Natural killer cell treated with Interleukin-12 subunit alpha and Interleukin-12 subunit beta and Interleukin-15 and Interleukin-18, amount 100 ng/mL, for 72 hours (primary cell): ENCODE measurements at places on chromosomes 16 and 17. TPM values are rescaled to one million over a fixed set of nuclear protein-coding genes. Genes with fewer than 3 reads are reported as not detected.

DNA sequence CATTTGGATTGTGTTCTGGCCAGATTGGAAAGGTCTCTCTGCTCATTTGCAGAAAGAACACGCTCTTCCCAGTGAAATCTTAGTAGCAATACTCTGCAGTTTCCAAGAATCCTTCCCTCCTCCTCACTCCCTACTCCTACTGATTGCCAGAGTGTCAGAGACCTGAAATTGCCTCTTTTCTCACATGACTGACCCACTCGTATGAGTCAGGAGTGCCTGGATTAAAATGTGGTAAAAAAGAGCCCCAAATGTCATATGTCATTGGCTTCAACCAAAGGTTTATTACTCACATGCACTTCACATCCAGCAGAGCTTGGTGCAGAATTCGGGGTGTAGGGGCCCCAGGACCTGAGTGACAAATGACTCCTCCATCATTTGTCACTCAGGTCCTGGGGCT is 39.7 kb upstream of the IRX3 start:
- peaks cover 18% of the 10 kb centered on the region for H3K27me3 ChIP-seq
- no peak for DNase-seq
- H3K27ac ChIP-seq, result no peak overlapping the region
- no peaks in the 10 kb centered on the region for H3K4me1 ChIP-seq
- H3K4me3 ChIP-seq, result no peak overlapping the region

DNA sequence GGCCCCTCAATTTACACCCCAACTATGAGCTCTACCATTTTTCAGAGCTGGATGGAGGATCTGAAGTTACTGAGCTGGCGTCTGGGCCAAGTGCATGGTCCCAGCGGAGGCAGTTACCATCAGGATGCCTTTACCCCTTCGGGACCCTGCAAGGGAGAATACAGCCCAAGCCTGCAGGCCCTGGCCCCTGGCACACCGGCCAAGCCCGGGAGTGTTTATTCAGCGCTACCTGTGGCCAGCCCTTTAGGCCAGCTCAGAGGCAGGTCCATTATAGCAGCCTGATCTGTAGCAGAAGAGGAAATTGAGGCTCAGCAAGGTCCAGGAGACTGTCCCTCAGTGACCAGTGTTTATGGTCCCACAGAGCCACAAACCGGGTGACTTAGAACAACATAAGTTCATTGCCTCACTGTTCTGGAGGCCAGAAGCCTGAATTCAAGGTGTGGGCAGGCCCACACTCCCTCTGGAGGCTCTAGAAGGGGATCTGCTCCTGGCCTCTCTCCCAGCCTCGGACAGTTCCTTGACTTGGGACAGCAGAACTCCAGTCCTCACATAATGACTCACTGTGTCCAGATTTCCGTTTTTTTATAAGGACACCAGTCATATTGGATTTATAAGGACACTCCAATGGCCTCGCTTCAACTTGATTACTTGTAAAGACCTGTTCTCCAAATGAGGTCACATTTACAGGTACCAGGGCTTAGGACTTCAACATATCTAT is 8.8 kb downstream of the SEC14L5 start:
- DNase-seq, result no peak
- no peak overlapping the region for H3K4me3 ChIP-seq
- no peaks in the 10 kb centered on the region for H3K36me3 ChIP-seq
- H3K27me3 ChIP-seq, result peaks cover 8% of the 10 kb centered on the region
- no peak overlapping the region for H3K27ac ChIP-seq

DNA sequence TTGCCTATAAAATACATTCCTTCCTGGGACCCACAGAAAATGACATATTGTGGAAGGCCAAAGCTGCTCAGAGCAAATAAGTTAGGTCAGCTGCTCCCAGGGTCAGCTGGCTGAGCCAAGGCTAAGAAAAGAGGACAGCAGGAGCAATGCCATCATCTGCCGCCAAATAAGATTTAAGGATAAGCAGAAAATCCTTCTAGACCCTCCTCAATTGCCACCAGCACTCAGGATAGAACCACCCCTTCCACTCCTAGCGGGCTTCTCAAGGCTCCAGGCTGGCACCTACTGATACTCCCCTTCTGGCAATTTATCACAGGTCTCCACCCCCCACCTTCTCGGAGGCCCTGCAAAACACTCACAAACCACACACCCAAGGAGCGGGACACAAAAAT is 22.9 kb downstream of the MBTPS1 start:
- H3K4me1 ChIP-seq, result peaks cover 9% of the 10 kb centered on the region
- H3K27me3 ChIP-seq, result no peaks in the 10 kb centered on the region
- H3K36me3 ChIP-seq, result peaks cover 50% of the 10 kb centered on the region
- no peak overlapping the region for H3K4me3 ChIP-seq
- no peak overlapping the region for H3K27ac ChIP-seq
- DNase-seq, result no peak

The SMIM36 gene
- total RNA-seq, result not detected

DNA sequence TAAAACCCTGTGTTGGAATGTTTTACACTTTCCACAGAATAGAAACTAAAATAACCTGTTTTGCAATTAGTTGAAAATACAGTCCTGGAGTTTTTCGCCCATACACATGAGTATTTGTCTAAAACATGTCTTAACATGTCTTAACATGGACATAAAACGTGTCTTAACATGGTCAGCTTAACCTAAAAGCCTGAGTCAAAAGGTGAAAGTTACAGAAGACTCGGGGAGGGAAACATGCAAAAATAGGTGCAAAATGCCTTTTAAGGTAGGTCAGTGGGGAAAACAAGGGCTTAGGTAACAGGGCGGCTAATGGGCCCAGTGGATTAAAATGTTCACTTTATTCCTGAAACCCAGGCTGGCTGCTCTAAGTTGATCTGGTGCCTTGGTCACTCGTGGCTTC is 56.1 kb upstream of the RBL2 start:
- peaks cover 13% of the 10 kb centered on the region for H3K27me3 ChIP-seq
- no peaks in the 10 kb centered on the region for H3K36me3 ChIP-seq
- no peak overlapping the region for H3K27ac ChIP-seq
- peaks cover 8% of the 10 kb centered on the region for H3K4me1 ChIP-seq

- H3K4me1 ChIP-seq, result no peaks in the 10 kb centered on the region
- H3K27me3 ChIP-seq, result peaks cover 7% of the 10 kb centered on the region
- no peak overlapping the region for H3K4me3 ChIP-seq
- DNase-seq, result no peak
- H3K36me3 ChIP-seq, result no peaks in the 10 kb centered on the region
Measured at GRCh38 chr17:6532441-6532885, 23.9 kb downstream of the PITPNM3 start.

The BAHCC1 gene
- 0.52 TPM for total RNA-seq

GRCh38 chr16:31084584-31085302 is 4.0 kb downstream of the PRSS53 start:
- no peaks in the 10 kb centered on the region for H3K27me3 ChIP-seq
- H3K36me3 ChIP-seq, result no peaks in the 10 kb centered on the region
- no peak for DNase-seq
- peaks cover 9% of the 10 kb centered on the region for H3K4me1 ChIP-seq

DNA sequence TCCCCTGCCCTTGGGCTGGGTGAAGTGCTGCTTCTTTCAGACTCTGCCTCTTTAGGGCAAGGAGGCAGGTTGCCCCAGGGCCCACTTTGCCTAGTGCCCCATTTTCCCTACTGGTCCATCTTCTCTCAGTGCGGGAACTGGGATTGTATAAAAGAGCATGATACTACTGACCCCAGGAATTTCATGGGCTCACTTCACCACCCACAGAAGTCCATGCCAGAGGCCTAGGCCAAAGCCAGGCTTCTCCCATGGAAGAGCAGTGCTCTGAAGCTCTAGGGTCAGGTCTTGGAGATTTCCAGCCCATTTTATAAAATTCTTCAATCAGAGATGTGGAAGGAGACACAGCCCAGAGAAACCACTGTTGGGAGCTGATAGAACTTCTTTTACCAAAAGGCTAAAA is 5.7 kb downstream of the CACNG1 start:
- DNase-seq, result peak; percentile 51
- no peak overlapping the region for H3K4me3 ChIP-seq
- no peak overlapping the region for H3K27ac ChIP-seq
- no peaks in the 10 kb centered on the region for H3K4me1 ChIP-seq

DNA sequence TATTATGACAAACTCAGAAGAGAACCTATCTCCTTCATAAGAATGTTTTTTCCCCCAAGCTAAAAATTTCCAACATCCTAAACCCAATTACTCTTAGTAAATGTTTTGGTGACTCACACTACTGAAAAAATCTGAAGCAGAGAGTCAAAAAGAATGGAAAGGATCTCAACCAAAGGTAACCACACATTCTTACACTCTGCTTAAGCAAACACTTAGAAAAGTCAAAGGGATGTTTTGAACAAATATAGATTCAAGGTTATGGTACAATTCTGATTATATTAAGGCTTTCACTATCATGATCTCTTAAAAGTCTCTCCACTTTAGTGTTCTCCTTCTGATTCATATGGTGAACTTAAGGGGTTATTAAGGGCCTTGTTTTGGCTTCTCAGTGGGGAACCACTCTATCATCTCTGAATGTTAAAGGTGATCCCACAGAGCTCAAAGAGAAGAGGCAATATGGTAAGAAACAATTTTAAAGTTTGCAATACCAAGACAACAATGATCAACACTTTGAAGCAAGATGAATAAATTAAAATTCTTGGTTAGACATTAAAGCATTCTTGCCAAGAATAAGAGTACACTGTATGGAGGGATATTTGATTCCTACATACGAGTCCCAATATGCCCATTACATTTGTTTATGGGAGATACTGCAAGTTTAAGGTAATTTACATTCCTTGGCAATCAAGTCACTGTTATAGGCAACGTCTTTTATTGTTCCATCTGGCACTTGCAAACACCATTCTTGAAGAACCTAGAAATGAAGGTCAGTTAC is 69.2 kb downstream of the CDC27 start:
- H3K4me3 ChIP-seq, result no peak overlapping the region
- no peaks in the 10 kb centered on the region for H3K4me1 ChIP-seq
- H3K36me3 ChIP-seq, result no peaks in the 10 kb centered on the region
- no peak overlapping the region for H3K27ac ChIP-seq
- H3K27me3 ChIP-seq, result no peaks in the 10 kb centered on the region
- DNase-seq, result no peak

DNA sequence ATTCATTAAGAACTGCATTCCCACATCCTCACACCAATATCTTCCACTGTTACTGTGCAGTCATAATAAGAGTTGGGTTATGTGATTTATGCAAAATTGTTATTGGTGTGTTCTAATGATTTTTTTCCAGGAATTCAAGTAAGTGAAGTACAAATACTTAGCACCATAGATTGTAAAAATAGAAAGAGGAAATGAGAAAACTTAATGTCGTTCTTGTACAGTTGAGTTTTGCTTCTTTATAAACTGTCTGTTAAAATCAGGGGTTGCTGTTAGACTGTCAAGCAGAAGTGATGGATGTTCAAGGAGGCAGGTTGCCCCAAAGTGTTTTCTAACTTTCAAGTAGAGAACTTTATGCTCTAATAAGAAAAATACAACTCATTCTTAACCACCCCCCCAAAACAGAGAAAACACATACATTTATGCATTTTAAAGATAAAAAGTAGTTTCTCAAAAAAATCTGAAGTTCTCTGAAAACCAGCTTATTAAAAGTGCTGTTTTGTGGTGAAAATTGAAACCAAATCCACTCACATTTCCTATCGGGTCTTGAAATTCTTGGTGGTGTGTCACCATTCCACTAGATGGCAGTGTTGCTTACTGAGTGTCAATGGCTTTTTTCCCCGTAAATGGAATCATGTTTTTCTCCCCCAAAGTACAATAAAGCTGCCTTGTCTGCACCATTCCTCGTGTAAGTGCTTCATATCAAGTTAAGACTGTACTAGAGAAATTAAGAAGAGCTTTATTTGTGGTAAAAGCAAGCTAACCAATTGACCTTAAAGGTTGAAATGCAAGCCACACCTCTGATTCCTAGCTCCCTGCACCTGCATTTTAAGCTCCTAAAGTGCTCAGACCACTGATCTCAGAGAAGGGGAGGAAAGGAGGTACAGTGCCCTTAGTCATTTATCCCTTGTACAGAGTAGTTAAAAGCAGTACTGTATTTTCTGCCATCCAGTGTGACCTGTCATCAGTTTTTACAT is 4.7 kb upstream of the IGSF6 start:
- H3K27me3 ChIP-seq, result no peaks in the 10 kb centered on the region
- peaks cover 22% of the 10 kb centered on the region for H3K4me1 ChIP-seq
- DNase-seq, result peak; percentile 73
- H3K4me3 ChIP-seq, result peak overlapping the region; percentile 55
- H3K36me3 ChIP-seq, result peaks cover 6% of the 10 kb centered on the region

DNA sequence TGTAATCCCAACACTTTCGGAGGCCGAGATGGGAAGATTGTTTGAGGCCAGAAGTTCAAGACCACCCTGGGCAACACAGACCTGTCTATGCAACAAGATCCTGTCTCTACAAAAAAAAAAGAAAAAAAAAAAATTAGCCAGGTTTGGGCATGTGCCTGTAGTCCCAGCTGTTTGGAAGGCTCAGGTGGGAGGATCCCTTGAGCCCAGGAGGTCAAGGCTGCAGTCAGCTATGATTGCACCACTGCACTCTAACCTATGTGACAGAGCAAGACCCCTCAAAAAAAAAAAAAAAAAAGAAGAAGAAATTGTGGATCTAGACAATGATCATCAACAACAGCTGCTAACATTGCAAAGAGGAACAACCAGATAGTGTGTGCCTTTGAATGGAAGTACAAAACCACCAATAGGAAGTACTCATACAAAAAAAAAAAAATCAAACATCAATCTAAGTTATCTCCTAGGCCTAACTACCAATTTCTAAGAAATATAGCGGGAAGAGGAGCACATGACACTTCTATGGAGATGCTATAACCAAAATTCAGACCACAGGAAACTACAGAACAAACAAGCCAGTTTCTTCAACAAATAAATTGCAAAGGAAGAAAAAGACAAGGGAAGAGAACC is 258.7 kb downstream of the MRTFB start:
- DNase-seq, result no peak
- H3K36me3 ChIP-seq, result no peaks in the 10 kb centered on the region
- no peaks in the 10 kb centered on the region for H3K4me1 ChIP-seq

DNA sequence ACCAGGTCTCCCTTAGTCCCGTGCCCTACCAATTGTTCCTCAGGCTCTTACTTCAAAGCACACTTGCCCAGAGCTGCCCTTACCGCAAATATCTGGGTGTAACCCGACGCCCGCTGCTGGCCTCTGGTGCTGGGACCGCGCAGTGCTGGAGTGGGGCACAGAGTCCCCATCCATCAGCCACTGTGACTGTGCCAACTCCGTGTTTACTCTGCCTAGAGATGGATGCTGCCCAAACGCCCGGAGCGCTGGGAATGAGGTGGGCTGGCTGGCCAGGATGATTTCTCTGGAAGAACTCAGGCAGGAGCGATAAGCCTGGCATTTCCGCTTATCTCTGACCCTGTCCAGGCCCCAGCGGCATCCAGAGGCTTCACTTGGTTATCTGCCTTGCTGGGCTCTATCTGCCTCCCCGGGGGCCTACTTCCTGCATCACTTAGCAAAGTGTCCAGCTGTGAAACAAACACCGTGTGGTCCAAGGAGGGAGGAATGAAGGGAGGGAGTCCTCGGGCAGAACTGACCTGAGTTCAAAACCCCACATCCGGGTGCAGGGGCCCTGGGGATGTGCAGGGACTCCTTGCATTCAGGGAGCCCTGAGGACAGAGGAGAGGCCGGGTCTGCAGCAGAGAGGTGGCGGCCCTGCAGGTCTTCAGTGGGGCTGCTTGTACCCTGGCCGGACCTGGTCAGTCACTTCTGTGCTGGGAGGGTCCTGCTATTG is 9.4 kb upstream of the MYLK3 start:
- H3K4me3 ChIP-seq, result no peak overlapping the region
- H3K27ac ChIP-seq, result no peak overlapping the region
- no peaks in the 10 kb centered on the region for H3K4me1 ChIP-seq
- DNase-seq, result no peak

The FBXL16 gene
- total RNA-seq, result 0.26 TPM
